ENCODE measurements at places on chromosomes 7 and 10.

DNA sequence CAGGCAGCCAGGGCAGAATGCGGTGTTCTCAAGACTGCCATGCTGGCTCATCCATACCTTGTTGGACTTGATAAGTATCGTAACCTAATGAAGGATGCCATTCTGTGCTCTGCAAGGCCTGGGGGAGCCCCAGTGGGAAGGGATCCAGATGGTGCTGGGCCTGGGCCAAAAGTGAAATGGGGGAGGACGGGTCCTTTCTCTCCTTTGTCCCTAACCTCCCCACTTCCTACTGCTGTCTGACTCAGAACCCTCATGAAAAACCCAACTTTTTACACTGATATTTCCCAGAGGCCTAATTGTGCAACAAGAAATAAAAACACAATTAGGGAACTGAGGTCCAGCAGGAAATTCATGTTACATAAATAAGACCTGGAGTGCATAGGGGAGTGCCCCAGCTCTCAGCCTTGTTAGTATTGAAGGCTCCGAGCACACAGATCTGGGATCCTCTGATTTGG is 193.7 kb upstream of the SVIL start:
- DNase-seq, result no peak

GRCh38 chr10:127908106-127908958 is 1.4 kb downstream of the PTPRE start:
- no peak for DNase-seq

DNA sequence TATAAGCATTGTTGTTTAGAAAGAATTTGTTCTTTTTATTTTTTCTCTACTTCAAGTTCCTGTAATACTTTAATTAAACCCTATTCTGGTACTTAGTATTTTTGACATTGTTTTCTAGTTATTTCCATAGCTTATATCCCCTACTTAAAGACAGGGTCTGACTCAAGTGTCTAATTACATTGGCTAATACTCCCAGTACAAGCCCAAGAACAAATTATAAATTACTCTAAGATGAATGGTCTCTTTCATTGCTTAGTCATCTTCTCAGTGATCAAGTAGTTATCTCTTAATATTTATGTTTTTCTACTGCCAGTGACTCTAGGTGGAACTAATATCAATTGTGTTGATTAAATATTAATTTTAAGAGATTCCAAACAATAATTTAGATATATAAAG is 21.6 kb downstream of the AHR start:
- DNase-seq, result no peak

DNA sequence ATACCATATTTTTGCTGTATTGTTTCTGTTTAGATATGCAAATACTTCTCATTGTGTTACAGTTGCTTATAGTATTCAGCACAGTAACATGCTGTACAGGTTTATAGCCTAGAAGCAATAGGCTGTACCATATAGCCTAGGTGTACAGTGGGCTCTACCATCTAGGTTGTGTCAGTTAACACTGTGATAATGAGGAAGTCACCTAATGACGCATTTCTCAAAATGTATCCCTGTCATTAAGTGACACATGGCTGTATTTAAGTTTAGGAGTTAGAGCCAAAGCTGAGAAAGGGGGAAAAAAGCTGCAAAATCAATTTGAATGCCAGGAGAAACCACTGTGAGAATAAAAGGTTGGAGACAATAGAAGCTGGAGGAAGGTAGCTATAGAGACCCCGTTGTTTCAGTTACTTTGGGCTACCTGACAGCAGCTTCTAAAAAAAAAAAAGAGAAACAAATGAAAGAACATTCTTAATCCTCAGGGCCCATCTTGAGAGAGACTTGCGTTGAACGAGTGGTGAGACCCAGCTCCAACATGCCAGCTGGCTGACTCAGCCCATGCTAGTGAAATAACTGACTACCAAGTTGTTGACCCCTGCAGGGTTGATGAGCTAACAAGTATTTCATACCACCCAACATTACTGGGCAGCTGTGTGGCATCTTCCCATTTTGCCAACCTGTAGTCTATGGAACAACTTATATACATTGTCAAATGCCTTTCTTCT is 8.7 kb downstream of the STARD3NL start:
- DNase-seq, result no peak

GRCh38 chr7:24702755-24703154 is 54.5 kb downstream of the GSDME start:
- no peak for DNase-seq

- no peak for DNase-seq
Observed at GRCh38 chr10:132249824-132250375, 57.9 kb downstream of the STK32C start.

DNA sequence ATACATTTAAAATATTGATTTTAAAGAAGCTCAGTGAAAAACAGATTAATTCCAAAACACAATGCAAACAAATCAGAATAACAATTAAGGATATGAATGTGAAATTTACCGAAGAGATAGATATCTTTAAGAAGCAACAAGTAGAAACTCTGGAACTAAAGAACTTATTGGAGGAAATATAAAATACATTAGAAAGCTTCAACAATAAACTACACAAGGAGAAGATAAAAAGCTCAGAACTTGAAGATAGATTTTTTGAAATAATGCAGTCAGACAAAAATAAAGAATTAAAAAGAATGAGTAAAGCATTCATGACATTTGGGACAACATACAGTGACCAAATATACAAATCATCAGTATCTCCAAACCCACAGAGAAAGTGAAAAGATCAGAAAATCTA is 43.2 kb downstream of the HIBADH start:
- DNase-seq, result no peak

GRCh38 chr10:104345941-104346340 is 7.7 kb upstream of the ITPRIP start:
- no peak for DNase-seq

GRCh38 chr10:95414016-95414830 is 123.4 kb upstream of the PDLIM1 start:
- DNase-seq, result no peak

- DNase-seq, result no peak
Observed at GRCh38 chr10:59106441-59106840, 70.0 kb upstream of the PHYHIPL start.

- DNase-seq, result no peak
Observed at GRCh38 chr7:16033233-16033632, 346.8 kb upstream of the MEOX2 start.

DNA sequence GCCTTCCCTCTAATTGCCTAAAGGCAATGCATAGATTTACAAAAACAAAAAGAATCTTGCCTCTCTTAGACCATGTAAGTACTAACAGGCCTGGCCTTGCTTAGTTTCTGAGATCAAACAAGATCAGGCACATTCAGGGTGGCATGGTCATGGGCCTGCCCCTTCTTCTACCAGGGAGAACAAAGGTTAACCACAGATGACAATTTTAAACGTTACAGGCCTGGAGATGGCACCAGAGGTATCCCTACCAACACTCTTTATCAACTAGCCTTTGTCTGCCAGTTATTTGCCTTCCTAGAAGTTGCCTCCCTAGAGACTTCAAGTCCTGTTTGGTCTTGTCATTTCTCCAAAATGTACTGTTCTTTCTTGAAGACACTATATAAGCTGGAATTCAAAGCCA is 252.6 kb downstream of the DOCK4 start:
- no peak for DNase-seq

- no peak for DNase-seq
Observed at GRCh38 chr10:6757158-6757557, 177.1 kb upstream of the PRKCQ start.

DNA sequence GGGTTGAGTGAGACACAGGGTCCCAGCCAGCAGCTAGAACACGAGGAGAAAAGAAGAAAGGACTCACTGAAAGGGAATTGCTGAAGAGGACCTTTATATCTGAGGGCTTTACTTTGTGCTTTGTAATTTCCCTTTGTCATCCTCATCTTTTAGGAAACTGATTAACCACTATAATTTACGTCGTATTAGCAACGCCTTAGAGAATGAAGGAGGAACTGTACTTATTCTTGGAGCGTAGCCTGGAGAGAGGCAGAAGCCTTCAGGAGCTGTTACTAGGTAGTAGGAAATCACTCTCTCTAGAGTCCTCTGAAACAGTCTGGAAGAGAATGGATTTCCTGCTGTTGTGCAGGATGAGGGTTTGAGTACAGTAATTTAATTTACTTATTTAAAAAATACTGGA is 101.0 kb upstream of the STEAP1B start:
- DNase-seq, result no peak

DNA sequence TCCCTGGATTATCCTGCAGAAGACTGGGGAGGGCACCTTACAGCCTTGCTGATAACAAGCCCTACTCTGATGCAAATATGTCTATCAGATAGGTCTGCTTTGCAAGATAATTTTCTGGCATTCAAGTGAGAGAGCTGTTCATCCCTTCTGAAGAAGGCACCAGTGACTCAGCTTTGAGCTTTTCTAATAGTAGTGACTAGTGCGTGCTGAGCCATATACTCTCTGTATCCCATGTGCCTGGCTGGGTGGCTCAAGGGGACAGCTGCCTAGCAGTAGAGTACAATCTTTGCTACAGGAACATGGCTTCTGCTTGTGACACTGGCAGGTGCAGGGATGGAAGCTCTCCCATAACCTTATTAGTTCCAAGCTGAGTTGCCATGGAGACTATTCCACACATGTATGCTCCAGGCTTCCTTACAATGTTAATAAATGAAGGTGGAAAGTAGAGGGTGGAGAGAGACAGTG is 35.0 kb upstream of the ABCB4 start:
- DNase-seq, result no peak

DNA sequence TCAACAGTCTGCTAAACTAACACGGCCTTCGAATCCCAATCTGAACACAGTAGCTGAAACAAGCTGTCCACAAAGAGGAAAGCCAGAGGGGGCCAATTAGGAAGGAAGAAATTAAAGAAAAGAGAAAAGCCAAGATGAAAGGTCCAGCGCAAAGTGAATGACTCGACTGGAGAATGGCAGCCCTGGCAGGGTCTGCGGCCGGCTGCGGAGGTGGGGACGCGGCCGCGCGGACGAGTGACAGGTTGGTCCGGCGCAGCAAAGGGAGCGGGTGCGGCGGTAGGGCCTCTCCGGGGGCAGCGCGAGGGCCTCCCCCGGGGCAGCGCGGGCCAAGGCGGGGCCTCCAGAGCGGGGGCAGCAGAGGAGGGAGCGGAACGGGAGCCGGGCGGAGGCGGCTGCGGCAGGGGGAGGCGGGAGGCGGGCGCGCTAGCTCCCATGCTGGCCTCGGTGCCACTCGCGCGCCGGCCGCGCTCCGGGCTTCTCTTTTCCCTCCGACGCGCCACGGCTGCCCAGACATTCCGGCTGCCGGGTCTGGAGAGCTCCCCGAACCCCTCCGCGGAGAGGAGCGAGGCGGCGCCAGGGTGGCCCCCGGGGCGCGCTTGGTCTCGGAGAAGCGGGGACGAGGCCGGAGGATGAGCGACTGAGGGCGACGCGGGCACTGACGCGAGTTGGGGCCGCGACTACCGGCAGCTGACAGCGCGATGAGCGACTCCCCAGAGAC is at the start of gene VWC2:
VWC2 (plus strand) TSS at position 421 of the 718 bp plus-strand sequence. CDS start 1,798 bp downstream, outside the sequence.
- peak; percentile 33 for DNase-seq

GRCh38 chr10:36170943-36171501 is 528.9 kb upstream of the FZD8 start:
- DNase-seq, result no peak

DNA sequence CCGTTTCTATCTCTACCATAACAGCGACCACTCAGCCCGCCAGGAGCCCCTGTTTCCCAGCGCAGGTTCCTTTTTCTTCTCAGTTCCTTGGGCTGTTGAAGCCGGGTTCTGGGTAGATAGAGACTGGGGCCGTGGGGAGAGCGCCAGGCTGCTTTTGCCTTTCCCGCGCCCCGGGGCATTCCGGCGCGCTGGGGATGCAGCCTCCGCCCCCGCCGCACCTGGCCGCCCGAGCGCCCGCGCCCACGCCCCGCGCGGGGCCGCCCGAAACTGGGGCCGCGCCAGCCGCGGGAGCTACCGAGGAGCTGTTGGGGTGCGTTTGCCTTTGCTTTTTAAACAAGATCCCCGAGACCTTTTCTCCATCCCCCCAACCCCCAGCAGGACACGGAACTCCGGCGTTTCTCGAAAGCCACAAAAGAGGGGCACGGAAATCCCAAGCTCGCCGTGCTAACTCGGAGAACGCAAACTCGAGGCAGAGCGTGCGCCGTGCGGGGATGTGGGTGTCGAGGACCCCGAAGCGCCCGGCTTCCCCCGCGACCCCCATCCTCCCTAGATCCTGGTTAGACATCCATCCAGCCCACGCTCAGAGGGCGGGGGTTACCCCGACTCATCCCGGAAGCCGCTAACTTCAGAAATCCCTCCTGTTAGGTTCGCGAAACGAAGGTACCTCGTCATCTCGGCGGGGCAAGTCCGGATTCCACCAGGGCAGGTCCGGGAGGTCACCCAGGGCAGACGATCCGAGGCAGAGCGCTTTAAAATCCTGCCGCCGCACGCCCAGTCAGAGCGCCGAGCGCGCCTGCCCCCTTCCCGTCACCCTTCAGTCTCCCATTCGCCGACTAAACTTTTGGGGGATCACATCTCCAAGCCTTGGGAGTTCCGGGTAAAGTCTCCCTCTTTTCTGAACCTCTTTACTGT is 1.0 kb downstream of the GRM8 start:
- DNase-seq, result peak; percentile 19

DNA sequence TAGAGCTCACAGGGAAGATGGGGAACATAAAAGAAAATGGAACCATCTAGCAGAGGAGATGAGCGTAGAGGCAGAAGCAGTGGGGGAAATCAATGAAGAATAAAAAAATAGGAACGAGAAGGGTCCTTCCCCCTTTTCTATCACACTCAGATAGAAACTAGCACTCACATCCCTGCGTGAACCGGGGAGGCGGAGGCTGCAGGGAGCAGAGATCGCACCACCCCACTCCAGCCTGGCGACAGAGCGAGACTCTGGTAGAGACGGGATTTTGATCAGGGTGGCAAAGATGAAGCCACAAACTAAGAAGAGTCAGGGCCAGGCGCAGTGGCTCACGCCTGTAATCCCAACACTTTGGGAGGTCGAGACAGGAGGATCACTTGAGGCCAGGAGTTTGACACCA is 64.7 kb upstream of the ECHDC3 start:
- DNase-seq, result no peak

- DNase-seq, result peak; percentile 55
Observed at GRCh38 chr10:115093286-115093775, at the start of gene ATRNL1. Gene ATRNL1, plus strand, starts transcription at chr10:115093365. Its CDS starts 386 bp downstream, at chr10:115093751.

DNA sequence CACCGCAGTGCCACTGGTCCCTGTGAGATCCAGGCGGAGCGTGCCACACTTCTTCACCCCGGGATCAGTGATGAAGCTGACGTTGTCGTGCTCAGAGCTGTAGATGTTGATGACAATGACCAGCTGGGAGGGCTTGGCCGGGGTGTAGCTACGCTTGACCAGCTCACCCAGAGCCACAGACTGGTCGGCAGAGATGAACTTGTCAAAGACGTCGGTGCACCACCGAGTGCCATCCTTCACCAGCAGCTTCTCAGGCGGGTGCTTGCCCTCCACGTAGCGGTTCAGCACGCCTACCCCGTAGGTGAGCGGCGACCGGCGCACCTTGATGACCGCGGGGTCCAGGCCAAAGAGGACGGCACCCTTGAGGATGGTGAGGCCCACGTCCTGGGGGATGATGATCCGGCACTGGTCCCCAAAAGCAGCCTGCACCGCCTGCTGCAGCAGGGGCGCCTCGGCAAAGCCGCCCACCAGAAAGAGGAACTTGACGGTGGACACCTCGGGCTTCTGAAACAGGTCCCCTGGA is 54.2 kb downstream of the PNLIPRP2 start:
- no peak for DNase-seq

GRCh38 chr10:112083472-112083871 is 100.1 kb downstream of the GPAM start:
- no peak for DNase-seq
